ENCODE measurements at places on chromosomes 7 and 10. TPM values are rescaled to one million over a fixed set of nuclear protein-coding genes. Genes with fewer than 3 reads are reported as not detected.

GRCh38 chr7:98467570-98468312 lies 66.9 kb upstream of the BAIAP2L1 start:
- H3K27ac ChIP-seq, result no peak overlapping the region
- peaks cover 12% of the 10 kb centered on the region for H3K27me3 ChIP-seq
- no peaks in the 10 kb centered on the region for H3K4me1 ChIP-seq
- H3K36me3 ChIP-seq, result no peaks in the 10 kb centered on the region
- H3K4me3 ChIP-seq, result no peak overlapping the region

DNA sequence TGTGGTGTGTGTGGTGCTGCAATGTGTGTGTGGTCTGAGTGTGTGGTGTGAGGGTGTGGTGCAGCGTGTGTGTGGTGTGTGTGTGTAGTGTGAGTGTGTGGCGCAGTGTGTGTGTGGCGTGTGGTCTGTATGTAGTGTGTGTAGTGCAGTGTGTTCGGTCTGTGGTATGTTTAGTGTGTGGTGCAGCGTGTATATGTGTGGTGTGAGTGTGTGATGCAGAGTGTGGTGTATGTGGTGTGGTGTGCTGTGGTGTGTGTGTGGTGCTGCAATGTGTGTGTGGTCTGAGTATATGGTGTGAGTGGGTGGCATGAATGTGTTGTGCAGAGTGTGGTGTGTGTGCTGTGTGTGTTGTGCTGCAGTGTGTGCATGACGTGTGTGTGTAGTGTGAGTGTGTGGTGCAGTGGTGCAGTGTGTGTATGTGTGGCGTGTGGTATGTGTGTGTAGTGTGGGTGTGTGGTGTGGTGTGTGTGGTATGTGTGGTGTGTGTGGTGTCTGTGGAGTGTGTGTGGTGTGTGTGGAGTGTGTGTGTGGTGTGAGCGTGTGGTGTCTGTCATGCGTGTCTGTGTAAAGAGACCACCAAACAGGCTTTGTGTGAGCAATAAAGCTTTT lies 31.0 kb upstream of the PODXL start:
- DNase-seq, result no peak
- H3K4me1 ChIP-seq, result peaks cover 9% of the 10 kb centered on the region
- H3K4me3 ChIP-seq, result no peak overlapping the region
- peaks cover 3% of the 10 kb centered on the region for H3K27me3 ChIP-seq
- no peak overlapping the region for H3K27ac ChIP-seq

GRCh38 chr7:108488768-108489538 lies 32.7 kb upstream of the NRCAM start:
- no peaks in the 10 kb centered on the region for H3K36me3 ChIP-seq
- H3K4me3 ChIP-seq, result no peak overlapping the region
- peaks cover 10% of the 10 kb centered on the region for H3K4me1 ChIP-seq
- H3K27ac ChIP-seq, result no peak overlapping the region
- DNase-seq, result no peak

DNA sequence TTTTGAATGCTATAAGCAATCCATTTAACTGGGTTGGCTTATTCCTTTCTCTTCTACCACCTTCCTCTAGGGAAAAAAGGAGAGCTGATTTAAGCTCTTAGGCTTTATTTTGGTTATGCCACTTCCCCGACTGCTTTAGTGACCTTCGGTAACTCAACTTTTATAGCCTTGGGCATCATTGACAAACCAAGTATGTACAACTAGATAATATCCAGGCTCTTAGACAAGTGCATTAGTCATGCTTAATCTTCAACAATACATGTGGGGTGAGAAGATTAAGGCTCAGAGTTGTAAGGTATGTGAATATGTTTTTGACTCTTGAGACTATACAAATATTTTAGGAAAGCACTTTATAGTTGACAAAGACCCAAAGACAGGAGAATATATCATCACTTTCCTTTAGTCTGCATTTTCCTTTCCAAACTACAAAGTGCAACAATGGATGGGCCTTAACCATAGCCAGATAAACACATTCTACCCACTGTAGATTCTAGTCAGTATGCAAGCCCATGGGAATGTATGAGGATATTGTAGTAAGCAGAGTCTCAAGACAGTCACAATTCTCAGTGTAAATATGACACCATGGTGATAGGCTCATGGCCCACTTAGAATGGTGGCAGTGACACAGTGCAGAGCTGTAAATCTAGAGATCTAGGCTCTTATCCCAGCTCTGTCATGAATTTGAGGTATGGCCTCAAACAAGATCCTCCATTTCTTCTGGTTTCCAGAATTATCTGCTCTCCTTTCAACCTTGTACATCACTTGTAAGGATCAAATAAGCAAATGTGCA lies 1117.3 kb downstream of the SORCS3 start:
- DNase-seq, result no peak
- H3K27me3 ChIP-seq, result peaks cover 1% of the 10 kb centered on the region
- no peak overlapping the region for H3K4me3 ChIP-seq
- H3K4me1 ChIP-seq, result no peaks in the 10 kb centered on the region

Gene PTF1A
- not detected for total RNA-seq

Data from endothelial cell (in vitro differentiated cells).